Activated naive CD4-positive, alpha-beta T cell treated with Interleukin-2 at 50 U/mL for 16 hours (primary cell): ENCODE measurements at places on chromosomes 3 and 15.

DNA sequence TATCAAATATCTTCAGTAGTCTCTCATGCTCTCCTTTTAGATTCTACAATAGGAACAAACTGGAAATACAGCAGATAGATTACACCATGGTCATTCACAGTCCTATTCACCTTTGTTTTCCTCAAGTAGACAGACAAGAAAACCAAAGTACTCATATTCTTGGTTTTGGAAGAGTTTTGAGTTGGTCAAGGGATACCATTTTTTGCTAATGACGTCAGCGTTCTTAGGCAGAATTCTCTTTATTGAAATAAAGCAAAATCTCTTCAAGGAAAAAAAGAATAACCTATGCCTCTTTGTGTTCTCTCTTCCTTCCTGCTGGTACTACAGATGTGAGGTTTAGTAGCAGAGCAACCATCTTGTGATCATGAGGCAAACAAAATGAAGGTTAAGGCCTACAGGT lies 268.3 kb upstream of the PDZRN3 start:
- DNase-seq: no peak

DNA sequence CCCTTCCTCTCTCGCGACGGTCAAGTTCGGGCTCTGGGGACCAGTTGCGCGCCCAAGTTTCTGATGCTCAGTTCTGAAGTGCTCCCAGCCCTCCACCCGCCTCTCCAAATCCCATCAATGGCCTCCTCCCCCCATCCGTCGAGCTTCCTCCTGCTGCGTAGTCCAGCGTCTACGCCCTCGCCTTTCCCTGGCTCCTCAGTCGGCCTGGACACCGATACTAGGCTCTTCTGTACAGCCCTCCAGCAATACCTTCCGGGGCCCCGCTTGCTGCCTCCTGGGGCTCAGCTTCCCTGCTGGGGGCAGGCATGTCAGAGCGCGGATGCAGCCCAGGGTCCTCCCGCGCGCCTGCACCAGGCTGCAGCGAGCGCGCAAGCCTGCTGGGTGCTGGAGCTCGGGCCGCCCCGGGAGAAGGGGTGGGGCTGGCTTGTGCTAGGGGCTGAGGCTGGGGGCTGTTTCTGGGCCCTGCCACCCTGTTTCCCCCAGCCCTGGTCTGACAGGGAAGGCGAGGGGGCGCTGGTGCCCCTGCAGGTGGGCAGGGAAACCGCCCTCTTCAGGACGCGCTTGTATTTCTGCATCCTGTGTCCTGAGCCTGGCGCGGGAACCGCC lies 353.3 kb upstream of the SUCLG2 start:
- peak; percentile 15 for DNase-seq

GRCh38 chr3:170016057-170016456 lies 21.7 kb upstream of the GPR160 start:
- no peak for DNase-seq

GRCh38 chr3:105527949-105528348 lies 161.2 kb downstream of the ALCAM start:
- DNase-seq: peak; percentile 3
